ENCODE measurements at places on chromosomes 1 and 21.

GRCh38 chr1:180387413-180387812, 115.0 kb downstream of the ACBD6 start:
- DNase-seq = no peak

DNA sequence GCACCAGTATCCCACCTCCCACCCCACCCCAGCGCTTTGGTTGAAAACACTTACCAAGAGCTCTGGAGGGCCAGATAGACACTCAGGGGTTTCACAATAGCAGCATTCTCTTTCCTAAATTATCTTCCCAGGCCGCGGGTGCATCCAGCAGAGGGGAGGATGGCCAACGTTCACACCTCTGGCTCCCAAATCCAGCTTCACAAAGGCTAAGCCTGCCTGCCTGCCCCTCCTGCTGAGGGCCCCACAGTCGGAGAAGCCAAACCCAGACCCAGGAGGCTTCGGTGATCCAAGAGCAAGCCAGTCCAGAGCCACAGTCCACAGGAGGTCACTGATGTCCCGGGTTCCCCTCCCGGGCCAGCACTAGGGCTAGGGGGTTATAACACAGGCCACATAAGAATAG, 231.9 kb downstream of the TRABD2B start:
- DNase-seq = no peak

GRCh38 chr1:48563021-48563420, 91.0 kb upstream of the SPATA6 start:
- DNase-seq = no peak

- no peak for DNase-seq
These were observed 433.2 kb downstream of the USP25 start for GRCh38 chr21:16162953-16163352.

DNA sequence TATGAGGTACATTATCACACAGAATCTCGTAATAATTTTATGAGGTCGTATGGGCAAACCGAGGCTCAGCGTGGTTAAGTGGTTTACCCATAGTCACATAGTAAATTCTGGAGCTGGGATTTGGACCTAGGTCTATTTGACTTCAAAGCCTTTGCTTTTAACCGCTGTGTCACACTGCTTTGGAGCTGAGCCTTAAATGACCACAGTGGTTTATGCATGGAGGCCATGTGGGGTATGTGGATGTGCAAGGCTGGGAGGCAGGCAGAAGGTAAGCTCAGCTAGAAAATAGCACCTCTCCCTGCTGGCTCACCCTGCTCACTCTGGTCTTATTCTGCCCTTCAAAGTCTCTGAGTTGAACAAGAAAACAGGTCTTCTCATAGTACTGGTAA, 269.5 kb downstream of the TRABD2B start:
- DNase-seq = no peak

- no peak for DNase-seq
These were observed 14.9 kb upstream of the IER5 start for GRCh38 chr1:181073638-181074037.

DNA sequence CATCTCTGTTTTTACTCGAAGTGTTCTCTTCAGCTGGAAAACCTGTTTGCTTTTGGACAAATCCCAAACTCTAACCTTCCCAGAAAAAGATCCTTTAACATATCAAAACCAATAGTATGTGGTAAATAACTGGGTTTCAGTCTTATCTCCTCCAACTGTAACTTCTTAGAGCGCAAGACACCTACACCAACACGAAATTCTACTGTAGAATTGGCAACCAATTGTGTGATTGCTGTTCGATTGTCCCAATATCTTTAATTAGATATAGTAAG, 5.8 kb upstream of the MPZL1 start:
- no peak for DNase-seq

Measured in NAMALWA (cell line).